ENCODE measurements at places on chromosomes 6 and 20.

- DNase-seq, result no peak
Observed at GRCh38 chr20:6026051-6026450, 27.8 kb downstream of the LRRN4 start.

GRCh38 chr6:1170794-1171193 lies 141.1 kb upstream of the FOXQ1 start:
- DNase-seq, result no peak

DNA sequence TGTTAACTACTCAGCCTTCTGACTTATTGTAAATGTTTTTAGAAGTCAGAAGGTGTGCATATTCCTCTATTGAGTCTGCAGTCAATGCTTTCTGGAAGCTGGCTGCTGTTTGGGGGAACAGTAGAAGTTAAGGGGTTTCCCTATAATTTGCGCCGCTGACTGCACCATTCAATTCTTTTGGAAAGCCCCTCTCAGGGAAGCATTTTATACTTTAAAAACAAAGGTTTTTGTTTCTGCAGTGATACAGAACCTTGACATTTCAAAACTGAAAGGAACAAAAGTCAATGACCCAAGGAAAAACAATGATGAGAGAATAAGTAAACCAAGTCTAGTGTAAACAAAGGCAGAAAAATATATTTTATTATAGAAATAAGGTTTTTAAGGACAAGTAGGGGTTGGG lies 120.8 kb upstream of the TNFAIP3 start:
- DNase-seq, result no peak

DNA sequence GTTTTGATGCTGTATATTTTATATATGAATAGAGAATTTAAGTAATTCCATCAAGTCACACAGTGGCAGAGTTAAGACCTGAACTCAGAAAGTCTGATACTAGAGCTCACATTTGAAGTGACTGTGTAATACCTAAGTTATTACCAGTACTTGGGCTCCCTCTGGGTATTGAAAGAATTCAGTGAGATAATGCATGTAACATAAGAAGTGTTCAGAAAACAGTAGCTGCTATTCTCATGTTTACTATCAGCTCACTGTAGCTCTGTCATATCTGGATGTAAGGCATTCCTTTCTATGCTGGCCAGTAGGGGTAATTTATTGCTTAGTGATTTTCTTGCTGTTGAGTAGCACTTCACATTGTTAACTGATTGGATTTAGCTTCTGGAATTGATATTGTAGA lies 44.6 kb downstream of the NKX2-4 start:
- no peak for DNase-seq

DNA sequence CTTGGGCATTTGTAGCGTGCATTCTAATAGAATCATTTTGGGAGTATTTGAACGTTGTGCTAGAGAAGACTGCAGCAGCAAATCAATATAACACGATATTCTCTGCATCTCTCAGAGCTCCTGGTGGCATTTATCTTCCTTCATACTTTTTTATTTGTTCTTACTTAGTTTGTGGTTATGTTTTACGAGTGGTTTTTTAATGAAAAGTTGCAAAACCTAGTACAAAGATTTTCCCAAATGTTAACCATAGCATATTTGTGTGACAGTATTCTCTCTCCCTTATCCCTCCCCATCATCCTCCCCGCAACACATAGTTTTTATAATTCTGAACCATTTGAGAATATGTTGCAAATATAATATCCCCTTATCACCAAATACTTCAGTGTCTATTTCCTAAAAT lies 50.4 kb downstream of the JARID2 start:
- DNase-seq, result no peak

DNA sequence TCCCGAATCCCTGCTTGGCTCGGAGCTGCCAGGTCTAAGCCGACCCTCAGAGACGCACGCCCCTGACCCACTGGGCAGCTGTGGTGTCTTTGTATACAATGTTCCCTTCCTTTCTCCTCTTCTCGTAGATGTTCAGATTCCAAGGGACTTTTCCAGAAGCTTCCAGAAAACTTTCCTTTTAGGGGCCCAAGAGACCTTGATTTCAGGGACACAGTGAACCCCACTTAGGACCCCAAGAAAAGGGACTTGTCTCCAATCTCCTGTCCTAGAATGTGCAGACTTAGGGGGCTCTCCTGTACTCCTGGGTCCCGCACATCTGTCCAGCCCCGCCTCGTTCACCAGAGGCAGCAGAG lies 103.5 kb downstream of the EDN3 start:
- DNase-seq, result no peak
